Astrocyte (in vitro differentiated cells and primary cell): ENCODE measurements at places on chromosomes 1 and 21. TPM values are rescaled to one million over a fixed set of nuclear protein-coding genes. Genes with fewer than 3 reads are reported as not detected.

LRRC71 gene
- total RNA-seq, result 0.14 TPM in 1 of 2 replicates, not detected in the other

DNA sequence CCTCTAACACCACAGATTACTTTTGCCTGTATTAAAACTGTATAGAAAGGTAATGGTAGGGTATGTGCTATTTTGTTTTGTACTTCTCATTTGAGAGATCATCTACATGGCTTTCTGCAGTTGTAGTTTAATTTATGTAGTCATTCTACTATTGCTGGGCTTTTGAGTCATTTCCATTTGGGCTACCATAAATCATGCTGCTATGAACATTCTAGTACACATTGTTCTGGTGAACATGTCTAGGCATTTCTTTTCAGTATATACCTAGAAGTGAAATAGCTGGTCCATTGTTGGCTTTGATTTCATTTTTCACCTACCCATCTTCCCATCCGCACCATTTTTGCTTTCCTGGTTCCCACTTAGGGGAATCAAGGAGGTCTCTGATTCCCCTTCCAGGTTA, 18.7 kb downstream of the EDN2 start:
- no peak overlapping the region for H3K4me3 ChIP-seq
- no peak overlapping the region for H3K27ac ChIP-seq
- no peak for DNase-seq

FMO2 gene
- not detected in 2 replicates for total RNA-seq

DNA sequence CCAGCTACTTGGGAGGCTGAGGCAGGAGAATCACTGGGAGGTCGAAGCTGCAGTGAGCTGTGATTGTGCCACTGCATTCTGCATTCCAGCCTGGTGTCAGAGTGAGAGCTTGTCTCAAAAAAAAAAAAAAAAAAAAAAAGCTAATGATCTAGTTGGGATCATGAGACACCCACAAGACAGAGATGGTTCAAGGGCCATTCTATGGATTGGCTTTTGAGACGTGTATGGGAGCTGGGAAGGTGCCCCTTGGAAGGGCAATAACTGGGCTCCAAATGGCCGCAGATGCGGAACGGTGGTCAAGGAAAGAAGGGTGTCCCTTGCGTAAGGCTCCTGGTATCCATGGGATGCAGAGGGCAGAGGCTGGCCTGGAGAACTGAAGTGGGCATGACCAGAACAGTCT, 6.8 kb upstream of the ADAM15 start:
- DNase-seq, result no peak
- no peak overlapping the region for H3K27ac ChIP-seq
- H3K36me3 ChIP-seq, result no peaks in the 10 kb centered on the region
- H3K4me1 ChIP-seq, result peaks cover 15% of the 10 kb centered on the region

DNA sequence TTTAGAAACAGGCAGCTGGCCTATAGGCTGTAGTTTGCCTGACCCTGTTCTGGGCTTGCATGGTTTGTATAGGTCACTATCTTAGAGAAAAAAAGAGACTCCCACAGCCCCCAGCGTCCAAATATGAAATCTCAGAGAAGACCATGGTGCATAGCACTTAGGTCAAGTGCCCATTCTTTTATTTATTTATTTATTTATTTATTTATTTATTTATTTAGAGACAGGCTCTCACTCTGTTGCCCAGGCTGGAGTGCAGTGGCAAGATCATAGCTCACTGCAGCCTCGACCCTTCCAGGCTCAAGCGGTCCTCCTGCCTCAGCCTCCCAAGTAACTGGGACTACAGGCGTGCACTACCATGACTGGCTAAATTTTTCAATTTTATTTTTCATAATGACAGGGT, 50.8 kb upstream of the ARTN start:
- no peaks in the 10 kb centered on the region for H3K27me3 ChIP-seq
- H3K27ac ChIP-seq, result no peak overlapping the region
- H3K36me3 ChIP-seq, result no peaks in the 10 kb centered on the region

DNA sequence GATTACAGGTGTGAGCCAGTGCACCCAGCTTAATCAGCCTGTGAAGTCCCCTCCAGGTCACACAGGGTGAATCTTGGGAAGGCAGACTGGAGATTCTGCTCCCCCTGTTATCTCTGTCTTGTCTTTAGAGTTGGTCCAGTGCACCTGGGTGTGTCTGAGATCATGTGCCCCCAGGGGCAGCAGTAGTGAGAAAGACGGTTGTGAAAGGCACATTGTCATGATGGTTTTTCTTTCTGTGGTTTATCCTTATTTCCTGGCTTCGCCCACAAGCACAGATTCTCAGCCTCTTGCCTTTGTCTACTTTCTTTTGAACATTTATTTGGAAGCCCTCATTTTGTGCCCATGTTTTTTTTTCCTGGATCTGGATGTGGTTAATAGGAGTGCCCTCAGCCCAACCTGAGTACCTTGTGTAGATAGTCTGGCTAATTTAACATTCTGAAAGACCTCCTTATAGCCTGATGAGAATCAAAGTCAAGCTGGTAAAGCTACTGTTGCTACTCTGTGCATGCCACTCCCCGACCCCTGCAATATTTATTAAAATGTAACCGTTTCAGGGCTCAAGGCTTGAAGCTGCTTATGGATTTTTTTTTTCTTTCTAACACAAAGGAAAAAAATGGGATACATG, 23.7 kb downstream of the UCK2 start:
- no peaks in the 10 kb centered on the region for H3K36me3 ChIP-seq
- H3K27ac ChIP-seq, result no peak overlapping the region
- no peak overlapping the region for H3K4me3 ChIP-seq
- H3K4me1 ChIP-seq, result peaks cover 21% of the 10 kb centered on the region
- H3K27me3 ChIP-seq, result no peaks in the 10 kb centered on the region

DNA sequence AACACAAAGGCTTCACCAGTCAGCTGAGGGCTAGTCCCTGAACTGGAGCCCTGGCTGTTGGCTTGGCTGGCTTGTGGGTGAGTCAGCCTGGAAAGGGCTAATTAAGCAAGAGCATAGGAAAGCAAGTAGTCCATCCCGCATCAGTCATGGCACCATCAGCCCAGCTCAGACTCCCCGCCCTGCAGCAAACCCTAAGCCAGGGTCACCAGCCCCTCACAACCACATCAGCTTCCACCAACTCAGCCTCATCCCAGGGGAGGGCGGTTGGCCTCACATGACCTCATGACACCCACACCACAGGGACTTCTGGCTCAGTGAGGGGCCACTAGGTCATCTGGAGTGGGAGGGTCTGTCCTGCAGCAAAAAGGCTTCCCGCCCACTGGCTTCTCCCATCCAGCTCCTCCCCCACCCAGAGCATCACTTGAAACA, 7.0 kb upstream of the SPATC1L start:
- DNase-seq, result peak; percentile 72
- peaks cover 34% of the 10 kb centered on the region for H3K4me1 ChIP-seq
- peaks cover 7% of the 10 kb centered on the region for H3K36me3 ChIP-seq

GRCh38 chr1:154446292-154446691, 41.1 kb downstream of the IL6R start:
- no peak overlapping the region for H3K4me3 ChIP-seq
- H3K36me3 ChIP-seq, result no peaks in the 10 kb centered on the region
- H3K27ac ChIP-seq, result peak overlapping the region; percentile 27
- peaks cover 31% of the 10 kb centered on the region for H3K4me1 ChIP-seq
- DNase-seq, result peak; percentile 93
- H3K27me3 ChIP-seq, result peaks cover 6% of the 10 kb centered on the region

- no peaks in the 10 kb centered on the region for H3K4me1 ChIP-seq
- DNase-seq, result no peak
- no peak overlapping the region for H3K27ac ChIP-seq
Observed at GRCh38 chr1:116347696-116348095, 25.3 kb upstream of the ATP1A1 start.

TMEM200B gene
- total RNA-seq, result 3.6 and 4.7 TPM in 2 replicates

DNA sequence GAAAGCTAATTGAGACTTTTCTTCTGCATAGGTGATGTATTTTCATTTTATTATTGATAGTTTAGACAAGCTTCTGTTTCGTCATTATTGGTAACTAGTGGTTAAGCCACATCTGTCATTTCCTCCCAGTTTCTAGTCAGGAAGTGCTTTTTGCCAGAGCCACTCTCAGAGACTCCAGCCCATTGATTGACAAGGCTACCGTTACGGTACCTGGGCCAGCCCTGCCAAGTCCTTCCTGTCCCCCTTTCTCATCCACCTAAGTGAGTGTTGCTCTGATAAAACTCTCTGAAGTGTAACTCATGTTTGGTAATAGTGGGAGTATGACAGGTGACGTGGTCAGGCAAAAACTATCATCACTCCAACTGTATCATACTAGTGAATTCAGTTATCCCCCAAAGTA, 29.6 kb upstream of the AGL start:
- peaks cover 6% of the 10 kb centered on the region for H3K27me3 ChIP-seq
- H3K27ac ChIP-seq, result no peak overlapping the region
- no peak for DNase-seq
- H3K4me1 ChIP-seq, result no peaks in the 10 kb centered on the region
